ENCODE measurements at places on chromosomes 5 and 9.
A peak's percentile ranks its signal among the peaks of the same experiment; 100 is the strongest.

- no peak for DNase-seq
Measured at GRCh38 chr9:23731353-23731752, 94.7 kb downstream of the ELAVL2 start.

GRCh38 chr9:99419070-99419469 is 197.0 kb downstream of the SEC61B start:
- DNase-seq = peak; percentile 23

- DNase-seq = no peak
Measured at GRCh38 chr5:390623-391491, 52.1 kb upstream of the EXOC3 start.

GRCh38 chr5:35660451-35660850 is 42.8 kb downstream of the SPEF2 start:
- DNase-seq = no peak

DNA sequence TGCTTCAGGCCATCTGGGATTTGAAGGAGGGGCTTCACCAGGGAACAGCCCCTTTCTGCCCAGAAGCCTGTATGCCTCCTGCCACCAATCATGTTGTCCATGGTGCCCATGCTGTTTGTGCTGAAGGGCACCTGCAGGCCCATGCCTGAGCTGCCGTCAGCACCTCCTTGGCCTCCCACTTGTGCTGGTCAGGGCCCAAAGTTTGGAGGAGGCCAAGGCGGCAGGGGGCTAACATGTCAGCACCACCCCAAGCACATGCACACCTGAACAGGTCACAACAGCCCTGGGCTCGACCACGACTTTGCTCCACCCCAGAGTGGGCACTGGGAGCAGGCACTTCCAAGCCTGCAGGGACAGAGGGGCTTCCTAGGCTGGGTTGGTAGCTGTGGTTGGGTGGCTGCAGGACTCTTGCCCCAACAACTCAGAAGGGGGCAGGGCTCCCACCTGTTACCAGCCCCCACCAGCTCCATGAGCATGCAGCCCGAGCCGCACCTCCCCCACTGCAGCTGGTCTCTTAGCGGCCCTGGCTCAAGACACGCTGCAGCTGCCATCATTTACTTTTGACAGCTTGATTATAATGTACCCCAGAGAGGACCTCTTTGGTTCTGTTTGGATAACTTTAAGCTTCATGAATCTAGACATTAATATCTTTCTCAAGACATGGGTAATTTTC is 19.8 kb upstream of the NFIL3 start:
- DNase-seq = no peak

- DNase-seq = no peak
Measured at GRCh38 chr9:132923346-132923902, 21.0 kb downstream of the TSC1 start.

DNA sequence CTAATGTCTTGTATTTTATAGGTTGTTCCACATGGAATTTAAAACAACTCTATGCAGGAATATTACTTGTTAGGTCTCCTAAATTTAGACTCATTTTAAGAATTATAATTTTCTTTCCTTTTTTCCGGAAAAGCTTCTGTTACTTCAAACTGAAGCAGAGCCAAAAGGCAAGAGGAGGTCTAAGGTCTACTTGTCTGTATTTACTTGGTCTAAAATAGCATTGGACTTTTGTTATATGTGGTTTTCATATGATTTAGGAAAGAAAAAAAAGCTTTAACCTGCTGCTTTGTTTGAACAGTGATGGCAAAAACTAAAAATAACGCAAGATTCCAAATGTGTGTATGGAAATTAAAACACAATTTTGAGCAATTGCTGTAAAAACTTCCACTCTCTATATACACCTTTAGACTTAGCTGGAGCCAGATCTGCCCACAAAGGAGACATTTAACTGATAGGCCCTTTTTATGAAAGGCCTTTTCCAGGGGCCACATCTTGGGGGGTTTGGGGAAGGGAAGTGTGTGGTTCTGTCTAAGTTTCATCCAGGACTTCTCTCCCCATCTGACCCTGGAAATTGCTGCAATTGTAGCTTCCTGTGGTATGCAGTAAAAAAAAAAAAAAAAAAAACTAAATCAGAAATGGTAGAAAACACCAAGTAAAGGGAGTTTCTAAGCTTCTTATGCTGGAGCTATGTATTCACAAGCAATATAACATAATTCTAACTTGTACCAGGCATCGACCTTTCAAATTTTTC is 307.7 kb upstream of the MEF2C start:
- DNase-seq = no peak

- no peak for DNase-seq
Measured at GRCh38 chr5:125140855-125141254, 394.4 kb upstream of the ZNF608 start.

DNA sequence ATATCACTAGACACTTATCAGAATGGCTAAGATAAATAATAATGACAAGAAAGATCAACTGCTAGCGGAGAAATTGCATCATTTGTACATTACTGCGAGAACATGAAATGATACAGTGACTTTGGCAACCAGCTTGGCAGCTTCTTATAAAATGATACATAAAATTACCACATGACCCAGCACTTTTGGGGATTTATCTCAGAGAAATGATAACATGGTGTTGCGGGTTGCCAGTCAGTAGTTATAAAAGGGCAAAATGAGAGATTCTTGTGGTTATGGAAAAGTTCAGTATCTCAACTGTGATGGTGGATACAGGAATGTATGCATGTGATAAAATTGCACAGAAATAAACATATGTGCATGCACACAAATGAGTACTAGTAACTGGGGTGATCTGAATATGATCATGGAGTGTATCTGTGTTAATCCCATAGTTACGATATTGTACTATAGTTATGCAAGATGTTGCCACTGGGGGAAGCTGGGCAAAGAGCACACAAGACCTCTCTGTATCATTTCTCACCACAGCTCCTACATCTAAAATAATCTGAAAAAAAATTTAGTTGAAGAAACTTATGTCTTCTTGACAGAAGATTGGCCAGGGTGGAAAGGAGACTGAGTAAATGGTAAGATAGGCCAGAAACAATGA is 128.9 kb downstream of the NXNL2 start:
- DNase-seq = no peak

DNA sequence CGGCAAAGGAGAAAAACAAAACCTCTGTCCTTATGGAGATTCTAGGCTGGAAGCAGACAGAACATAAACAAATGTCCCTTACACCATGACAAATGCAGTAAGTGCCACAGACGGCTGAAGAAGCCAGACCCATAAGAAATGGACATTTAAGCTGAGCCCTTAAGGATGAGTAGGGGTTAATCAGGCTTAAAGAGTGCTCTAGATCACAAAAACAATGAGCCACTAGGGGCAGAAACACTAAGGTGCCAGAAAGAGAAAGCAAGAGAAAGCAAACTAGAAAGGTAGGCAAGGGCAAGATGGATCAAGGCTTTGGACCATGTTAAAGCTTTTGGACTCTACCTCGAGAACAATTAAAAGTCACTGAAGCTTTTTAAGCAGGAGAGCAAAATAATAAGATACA is 326.9 kb upstream of the WWC1 start:
- DNase-seq = peak; percentile 7

GRCh38 chr5:159713254-159713653 is 203.0 kb upstream of the ADRA1B start:
- DNase-seq = no peak

GRCh38 chr9:137762414-137763061 is 115.0 kb upstream of the CACNA1B start:
- no peak for DNase-seq

GRCh38 chr9:21516796-21517195 is 34.7 kb upstream of the IFNE start:
- peak; percentile 67 for DNase-seq

- no peak for DNase-seq
Measured at GRCh38 chr9:35518981-35519679, 29.2 kb downstream of the RUSC2 start.

- DNase-seq = no peak
Measured at GRCh38 chr5:74374656-74375055, 265.9 kb downstream of the ENC1 start.

DNA sequence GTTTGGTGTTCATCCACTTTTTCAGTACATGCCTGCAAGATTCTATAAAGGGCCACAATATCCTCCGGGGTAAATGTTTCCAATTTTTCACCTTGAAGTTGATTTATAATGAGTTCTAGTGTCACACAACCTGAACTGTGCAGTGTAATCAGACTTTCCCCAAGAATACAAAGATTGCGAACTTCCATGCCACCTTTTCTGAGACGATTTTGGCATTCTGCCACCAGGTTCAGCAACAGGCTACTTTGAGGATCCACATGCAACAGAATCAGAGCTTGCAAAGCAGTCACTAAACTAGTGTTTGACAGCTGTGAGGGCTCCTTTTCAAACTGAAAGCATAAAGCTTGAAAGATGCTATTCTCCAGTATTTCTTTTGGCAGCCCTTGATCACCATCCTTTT is 1.6 kb downstream of the FASTKD3 start:
- no peak for DNase-seq

DNA sequence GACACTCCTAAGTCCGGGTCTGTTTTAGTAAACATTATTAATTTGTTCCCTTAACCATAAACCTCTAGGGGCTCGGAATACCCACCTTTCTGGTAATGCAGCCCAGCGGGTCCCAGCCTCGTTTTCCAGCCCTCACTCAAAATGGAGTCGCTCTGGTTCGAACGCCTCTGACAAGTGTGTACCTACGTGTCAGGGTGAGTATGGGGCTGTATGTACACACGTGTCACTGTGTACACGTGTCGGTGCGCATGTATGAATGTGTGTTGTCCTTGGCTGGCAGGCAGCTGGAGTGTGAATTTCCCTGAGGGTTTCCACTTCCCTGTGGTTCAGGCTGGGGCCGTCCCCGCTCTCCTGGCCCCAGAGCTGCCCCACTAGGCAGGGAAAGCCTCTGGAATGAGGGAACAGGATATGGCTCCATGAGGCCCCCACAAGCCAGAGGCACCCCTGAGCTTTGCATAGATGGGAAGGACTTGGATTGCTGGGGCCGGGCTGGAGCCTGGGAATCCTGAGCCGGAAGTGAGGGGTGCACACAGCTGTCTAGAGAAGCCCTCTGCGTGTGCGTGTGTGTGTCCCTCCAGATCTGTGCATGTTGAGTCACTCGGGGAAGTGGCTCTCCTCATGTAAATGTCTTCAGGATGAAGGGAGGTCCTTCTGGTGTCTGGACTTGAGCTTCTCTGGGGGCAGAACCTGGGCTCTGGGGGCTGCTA is 160.8 kb upstream of the IER5L start:
- no peak for DNase-seq

GRCh38 chr5:107533910-107534876 is 136.5 kb downstream of the EFNA5 start:
- no peak for DNase-seq

DNA sequence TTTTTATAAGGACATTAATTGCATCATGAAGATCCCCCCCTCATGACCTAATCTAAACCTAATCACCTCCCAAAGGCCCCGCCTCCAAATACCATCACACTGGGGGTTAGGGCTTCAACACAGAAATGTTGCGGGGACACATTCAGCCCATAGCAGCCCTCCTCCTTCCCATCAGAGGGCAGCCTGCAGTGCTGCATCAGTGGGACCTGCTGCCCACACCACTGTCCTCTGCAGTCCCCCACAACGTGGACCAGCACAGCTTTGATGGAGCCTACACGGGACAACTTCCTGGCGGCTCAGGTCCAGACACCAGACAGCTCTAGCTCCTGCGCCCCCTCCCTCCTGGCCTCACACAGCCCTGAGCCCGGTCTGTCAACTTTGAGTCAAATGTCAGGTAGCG is 70.3 kb downstream of the APTX start:
- DNase-seq = no peak

DNA sequence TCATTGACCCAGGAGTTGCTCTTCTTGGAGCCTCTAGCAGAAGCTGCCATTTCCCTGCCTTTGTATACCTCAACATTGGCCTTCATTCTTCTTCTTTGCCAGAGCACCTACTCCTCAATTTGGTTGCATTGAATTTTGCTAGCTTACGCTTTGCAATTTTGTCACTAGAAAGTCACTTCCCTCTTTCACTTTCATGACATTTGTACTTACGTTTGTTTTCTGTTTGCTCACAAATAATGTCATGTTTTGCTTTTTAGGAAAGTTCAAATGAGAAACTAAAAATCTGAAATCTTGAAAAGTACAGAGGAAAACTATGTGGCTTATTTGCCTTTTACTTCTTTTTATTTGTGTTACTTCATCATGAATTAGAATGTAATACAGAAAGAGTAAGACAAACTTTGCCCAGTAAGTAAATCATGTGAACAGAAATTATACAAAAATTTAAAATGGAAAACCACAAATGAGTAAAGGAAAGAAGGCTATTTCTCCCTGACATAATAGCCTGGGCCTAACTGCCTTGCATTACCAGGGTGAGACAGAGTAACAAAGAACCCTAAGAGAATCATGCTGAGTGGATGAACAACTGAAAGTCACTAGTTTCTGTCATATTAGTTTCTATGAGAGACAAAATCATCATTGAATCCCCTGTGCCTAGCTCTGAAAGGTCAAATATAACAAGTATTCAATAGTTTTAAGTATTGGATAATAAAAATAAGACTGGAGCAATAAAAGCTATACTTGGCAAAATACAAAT is 7.4 kb upstream of the IFNA1 start:
- no peak for DNase-seq

- DNase-seq = no peak
Measured at GRCh38 chr9:125110464-125110863, 32.9 kb downstream of the SCAI start.

DNA sequence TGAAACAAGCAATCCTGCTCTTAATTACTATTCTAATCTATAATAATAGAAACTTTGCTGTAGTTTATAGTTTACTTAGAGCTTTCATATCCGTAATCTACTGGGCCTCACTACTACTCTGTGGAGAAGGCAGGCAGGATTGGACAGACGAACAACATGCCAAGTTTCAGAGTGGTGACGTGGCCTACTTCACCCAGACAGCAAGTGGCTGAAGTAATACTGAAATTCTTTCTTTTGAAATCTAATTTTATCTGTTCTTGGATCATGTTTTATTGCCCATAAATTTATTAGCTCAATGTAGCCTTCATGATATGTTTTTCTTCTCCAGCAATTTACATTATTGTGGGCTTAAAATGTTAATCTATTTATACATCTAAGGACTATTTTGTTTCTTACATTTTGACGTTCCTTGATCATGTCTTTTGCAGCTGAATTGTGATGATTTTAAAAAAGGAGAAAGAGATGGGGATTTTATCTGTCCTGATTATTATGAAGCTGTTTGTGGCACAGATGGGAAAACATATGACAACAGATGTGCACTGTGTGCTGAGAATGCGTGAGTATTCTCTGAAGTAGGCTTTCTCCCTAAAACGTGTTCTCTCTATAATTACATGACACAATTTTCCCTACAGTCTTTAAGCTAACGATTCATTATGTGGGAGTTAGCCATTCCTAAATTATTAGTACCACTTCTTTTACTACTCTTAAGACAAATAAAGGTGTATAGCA is 22.4 kb downstream of the SPINK5 start:
- no peak for DNase-seq

Measured in RKO (cell line).